ENCODE measurements at places on chromosomes 16 and 17.

DNA sequence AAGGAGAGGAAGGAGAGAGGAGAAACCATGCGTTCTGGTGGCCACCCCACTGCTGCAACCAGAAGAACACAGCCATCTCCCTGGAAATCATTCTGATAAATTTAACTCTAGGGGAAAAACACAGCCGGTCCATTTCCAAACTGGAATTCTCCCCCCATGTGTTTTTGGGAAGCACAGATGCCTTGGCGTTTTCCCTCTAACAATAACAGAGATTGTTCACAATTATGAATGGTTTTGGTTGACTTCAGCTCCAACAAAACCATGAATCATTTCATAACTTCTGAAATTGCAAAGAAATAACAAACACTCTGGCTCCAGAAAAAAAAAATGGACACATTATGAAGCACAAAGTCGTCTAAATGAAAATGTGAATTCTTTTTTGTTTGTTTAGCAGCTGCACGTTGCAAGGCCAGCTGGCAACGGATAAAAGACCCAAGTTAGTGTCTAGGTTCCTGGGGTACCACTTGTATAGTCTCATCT, 46.2 kb downstream of the GNAO1 start:
- no peak for DNase-seq

GRCh38 chr17:47946516-47946915, 5.1 kb downstream of the PNPO start:
- no peak for DNase-seq

DNA sequence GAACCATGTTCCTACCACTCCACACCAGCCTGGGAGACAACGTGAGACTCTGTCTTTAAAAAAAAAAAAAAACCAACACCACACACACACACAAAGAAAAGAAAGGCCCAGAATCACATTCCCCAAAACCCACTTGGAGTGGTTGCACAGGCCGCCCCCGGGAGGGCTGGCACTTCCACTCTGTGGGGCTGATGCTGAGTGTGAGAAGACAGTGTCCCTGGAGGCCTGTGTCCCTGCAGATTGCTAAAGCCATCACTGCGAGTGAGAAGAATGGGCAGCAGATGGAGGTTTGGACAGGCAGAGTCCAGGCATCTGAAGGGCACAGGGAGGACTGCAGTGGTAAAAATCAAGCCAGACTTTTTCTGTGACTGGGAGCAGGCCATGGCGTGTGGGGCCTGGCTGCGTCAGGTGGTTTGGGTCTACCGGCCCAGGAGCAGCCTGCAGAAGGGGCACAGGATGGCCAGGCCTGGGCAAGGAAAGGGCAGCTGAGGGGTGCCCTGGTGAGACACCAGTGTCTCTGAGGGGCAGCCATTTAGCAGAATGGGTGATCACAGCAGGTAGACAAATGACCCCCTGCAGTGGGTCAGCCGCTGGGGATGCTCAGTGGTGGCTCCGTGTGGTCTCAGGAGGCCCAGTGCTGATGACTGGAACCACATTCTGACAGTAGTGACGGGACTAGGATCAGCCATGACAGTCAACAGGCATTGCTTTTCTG, 13.1 kb downstream of the CTRB2 start:
- no peak for DNase-seq

DNA sequence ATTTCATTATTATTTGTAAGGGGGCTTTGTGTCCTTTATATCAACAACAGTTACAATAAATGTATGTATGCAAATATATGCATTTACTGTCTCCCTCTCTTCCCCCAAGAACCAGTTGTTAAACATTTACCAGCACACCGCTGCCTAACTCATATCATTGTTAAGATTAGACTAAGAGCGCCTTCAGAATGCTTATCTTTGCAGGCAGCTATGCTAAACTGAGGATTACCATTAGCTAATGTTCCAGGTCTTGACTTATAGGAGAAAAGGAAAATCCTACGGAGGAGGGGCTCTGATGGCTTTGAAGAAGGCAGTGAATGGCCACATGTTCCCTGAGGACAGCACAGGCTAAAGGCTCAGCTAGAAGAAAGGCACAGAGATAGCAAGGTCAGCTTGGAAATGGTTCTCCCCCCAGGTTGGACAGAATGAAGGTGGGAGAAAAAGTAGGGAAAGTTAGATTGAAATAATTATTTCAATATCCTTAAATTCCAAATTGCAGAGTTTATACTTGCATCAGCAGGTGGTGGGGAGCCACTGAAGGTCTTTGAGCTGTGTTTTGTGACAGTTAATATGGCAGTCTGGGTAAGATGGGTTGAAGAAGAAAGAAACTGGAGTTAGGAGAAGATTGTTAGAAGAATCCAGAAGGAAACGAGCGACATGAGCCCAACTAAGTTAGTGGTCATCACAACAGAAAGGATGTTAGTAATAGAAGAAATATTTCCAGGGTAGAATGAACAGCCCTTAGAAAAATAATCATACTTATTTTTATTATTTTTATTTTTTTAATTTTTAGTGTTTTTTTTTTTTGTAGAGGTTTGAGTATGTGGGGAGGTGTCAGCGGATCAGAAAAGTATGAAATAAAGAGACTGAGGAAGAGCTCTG, 87.0 kb upstream of the MAF start:
- DNase-seq: no peak

DNA sequence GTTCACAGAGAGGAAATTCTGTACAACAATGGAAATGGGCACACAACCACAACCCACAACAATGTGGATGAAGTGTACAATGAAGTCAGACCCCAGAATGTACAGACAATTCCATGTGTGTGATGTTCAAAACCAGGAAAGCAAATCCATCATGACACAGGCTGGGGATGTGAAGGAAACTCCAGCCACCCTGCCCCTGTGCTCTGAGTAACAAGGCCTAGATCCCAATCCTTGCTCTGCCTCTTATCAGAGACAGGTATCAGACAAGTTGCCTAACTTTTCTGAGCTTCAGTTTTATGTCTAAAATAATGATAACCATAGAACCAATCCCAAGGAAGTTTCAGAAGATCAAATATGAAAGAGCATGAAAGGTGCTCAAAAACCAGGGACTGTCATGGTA, 1.8 kb upstream of the C16orf95 start:
- DNase-seq: no peak

DNA sequence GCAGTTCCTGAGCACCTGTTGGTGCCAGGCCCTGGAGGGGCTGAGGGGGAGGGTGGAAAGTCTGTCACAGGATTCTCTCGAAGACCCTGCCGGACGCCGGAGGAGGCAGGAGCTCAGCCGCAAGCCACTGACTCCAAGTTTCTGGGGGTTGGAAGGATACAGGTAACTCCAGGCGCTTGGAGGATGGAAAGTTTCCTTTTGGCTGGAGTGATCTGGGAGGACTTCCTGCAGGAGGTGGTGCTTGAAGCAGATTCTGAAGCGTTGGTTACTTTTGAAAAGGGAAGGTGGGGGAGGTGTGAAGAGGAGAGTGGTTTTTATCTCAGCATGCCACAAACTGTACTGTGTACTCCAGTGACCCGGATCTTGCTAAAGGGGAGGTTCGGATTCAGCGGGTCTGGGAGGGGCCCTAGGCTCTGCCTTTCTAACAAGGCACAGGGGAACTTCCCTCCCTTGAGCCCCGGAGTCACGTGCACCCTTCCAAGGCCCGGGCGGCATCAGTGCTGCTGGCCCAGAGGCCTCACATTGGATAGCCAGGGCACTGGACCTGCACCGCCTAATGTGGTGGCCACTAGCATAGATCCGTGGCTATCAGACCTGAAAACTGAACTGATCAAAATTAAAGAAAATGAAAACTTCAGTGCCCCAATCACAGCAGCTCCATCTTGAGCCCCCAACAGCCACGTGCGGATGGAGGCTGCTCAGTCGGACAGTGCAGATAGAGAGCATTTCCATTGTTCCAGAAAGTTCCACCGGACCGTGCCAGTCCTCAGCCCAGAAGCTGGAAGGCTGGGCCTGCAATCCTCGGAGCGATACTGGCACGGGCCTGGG, 42.2 kb upstream of the GSE1 start:
- no peak for DNase-seq

- DNase-seq: no peak
Observed at GRCh38 chr17:60164697-60165096, 14.9 kb downstream of the CA4 start.

DNA sequence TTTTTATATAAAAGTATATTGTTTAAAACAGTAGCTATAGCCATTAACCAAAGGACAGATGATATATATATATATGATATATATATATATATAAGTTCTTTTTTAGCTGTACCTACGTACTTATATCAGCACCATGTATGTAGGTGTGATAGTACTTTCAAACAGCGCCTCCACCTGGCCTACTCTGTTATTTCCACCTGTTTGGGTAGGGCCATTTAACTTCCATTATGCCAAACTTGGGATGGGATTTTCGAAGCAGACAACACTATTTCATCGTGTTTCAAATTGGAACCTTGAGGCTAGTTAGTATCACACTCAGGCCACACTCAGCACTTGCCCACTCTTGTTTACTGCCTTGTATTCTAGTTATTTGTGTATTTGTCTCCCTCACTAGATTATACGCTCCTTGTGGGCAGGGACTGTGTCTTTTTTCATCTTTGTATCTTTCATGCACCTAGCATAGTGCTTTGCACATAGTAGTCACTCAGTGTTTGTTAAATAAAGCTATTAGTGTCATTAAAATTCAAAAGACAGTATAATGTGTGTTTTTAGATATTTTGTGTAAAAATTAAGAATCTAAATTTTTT, 11.8 kb upstream of the CLTC start:
- no peak for DNase-seq

- DNase-seq: peak; percentile 23
Observed at GRCh38 chr17:8300627-8301242, 5.5 kb upstream of the SLC25A35 start.

Data from stimulated activated CD8-positive, alpha-beta memory T cell treated with anti-CD3 and anti-CD28 coated beads, Interleukin-2, amount 100 ng/mL, for 1 hour (primary cell).